ENCODE measurements at places on chromosomes 1 and 21.

DNA sequence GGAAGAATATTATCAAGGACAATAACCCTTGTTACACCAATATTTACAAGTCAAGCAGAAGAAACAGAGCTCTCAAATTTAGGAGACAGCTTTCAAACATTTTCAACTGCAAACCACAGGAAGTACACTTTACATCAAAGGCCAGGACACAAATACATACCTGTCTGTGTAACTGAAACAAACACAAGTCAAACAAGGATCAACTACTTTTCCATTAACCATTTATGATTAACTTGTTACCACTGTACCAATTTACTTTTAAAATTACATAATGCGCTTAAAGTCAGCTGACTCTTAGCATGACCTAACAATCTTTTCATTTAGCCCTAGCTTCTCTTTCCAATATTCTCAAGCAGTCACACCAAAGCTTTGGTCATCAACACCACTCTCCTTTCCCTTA, 43.5 kb downstream of the TRIM33 start:
- no peak for DNase-seq

- no peak for DNase-seq
These were observed 2.8 kb upstream of the ZBTB7B start for GRCh38 chr1:154999571-155000410.

GRCh38 chr1:5754817-5755551, 237.2 kb downstream of the NPHP4 start:
- DNase-seq = no peak

DNA sequence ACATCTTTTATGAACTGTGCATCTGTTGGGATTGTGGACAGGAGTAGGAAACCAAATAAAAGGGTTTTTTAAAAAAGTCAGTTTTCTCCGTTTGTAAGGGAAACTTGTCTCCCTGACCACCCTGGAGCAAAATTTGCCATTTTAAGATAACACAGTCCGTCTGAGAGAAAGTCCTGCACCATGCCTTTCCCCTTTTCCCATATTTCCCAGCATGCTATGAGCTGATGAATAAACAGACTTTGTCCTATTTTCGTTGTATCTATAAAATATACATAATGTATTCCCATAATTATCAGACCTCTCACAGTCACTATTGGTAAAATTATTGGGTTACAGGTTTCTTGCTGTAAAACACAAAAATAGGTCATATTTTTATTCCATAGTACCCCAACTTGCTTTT, 1.7 kb upstream of the AKT3 start:
- no peak for DNase-seq

DNA sequence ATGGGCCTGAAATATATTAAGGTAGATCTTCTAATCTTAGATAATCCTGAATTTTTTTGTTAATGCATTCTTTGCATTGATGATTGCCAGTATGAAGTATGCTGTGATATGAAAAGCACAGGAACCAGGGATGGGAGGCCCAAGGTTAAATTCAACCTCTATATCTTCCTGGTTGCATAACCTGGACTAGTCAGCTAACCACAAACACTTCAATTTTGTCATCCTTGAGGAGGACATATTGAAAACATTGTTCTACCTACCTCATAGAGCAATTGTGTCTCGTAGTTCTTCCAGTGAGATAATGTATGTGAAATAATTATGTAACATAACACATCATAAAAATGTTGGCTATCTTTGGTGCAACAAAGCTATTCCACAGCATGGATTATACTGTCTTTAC, 25.6 kb downstream of the PDC start:
- peak; percentile 32 for DNase-seq

- peak; percentile 68 for DNase-seq
These were observed 98.3 kb upstream of the SLC2A1 start for GRCh38 chr1:43056981-43057391.

DNA sequence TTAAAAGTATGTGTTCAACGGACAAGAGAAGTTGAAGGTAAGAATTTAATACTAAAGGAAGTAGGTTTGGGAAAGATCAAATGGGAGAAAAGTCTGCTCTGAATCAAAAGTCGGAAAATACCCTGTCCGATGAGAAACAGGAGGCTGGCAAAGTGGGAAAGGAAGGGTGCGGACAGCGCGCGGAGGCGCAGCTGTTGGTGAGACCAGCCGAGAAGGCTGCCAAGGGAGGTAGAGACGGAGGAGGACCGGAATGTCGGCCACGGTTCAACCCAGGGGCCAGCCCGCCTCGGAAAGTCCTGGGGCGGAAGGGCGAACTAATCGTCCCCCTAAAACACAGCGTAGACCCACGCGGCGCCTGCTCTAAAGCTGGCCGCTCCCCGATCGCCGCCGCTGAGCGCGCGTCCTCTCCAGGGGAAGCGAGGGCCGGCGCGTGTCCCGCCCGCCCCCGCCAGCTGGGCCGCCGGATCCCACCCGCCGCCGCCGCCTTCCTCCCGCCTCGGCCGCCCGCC, 639 bp upstream of the SPATA1 start:
- peak; percentile 60 for DNase-seq

DNA sequence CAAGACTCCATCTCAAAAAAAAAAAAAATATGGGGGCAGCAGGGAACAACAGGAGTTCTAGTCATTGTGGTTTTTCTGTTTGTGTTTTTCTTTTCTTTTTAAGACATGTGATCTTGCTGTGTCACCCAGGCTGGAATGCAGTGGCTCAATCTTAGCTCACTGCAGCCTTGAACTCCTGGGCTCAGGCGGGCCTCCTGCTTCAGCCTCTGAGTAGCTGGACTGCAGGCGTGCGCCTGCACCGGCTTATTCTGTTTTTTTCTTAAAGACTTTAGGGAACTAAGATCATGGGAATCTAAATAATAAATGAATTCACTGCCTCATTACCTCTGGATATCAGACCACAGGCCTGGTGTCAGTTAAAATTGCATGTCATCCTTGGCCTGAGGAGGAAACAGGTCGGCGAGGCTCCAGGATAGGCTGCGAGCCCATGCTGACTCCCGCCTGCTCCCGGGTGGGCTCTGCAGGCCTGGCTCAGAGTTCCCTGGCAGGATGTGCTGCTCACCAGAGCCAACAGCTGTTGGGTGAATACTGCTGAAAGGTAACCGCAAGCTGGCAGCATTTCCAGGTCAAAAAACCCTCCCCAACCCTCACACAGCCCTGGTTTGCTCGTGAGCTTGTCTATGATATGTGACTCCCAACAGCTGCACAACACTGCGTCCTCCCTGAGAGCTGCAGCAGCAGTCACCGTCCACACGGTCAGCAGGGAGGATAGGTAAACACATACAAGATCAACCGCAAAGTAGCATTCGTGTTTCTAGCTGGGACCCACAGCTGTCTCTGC, 58.1 kb downstream of the SCCPDH start:
- DNase-seq = peak; percentile 72

GRCh38 chr21:36509973-36510664, 30.2 kb upstream of the CLDN14 start:
- peak; percentile 54 for DNase-seq

GRCh38 chr1:239260842-239261241, 125.5 kb upstream of the CHRM3 start:
- DNase-seq = no peak

GRCh38 chr1:64090436-64090835, 113.0 kb upstream of the UBE2U start:
- no peak for DNase-seq

DNA sequence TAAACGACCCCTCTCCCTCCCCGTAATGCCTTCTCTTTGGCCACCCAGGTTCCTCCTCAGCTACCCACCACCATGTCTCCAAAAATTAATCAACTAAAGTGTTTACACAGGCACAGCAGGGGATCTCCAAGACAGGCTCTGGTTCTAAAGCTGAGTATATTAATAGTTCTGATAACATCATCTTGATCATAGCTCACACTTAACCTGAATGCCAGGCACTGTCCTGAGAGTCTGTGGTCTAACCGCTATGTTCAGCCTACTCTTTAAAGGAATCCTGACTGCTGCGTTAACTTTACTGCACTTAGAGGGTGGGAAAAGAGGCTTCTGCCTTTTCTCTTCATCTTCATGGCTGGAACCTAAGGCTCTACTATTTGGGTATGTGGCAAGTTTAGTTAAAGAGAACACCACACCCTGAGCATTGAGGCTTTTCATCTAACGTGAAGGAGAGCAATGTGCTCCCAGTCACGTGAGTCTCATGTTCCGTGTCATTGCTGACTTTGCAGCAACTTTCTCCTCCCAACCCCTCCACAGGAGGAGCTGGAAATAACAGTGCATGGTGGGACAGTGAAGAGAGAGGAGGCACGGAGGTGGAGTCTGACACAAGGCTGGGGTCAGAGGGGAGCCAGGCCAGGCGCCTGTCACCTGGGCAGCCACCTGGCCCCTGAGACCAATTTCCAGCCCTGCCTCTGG, 86.4 kb downstream of the FAM78B start:
- no peak for DNase-seq

DNA sequence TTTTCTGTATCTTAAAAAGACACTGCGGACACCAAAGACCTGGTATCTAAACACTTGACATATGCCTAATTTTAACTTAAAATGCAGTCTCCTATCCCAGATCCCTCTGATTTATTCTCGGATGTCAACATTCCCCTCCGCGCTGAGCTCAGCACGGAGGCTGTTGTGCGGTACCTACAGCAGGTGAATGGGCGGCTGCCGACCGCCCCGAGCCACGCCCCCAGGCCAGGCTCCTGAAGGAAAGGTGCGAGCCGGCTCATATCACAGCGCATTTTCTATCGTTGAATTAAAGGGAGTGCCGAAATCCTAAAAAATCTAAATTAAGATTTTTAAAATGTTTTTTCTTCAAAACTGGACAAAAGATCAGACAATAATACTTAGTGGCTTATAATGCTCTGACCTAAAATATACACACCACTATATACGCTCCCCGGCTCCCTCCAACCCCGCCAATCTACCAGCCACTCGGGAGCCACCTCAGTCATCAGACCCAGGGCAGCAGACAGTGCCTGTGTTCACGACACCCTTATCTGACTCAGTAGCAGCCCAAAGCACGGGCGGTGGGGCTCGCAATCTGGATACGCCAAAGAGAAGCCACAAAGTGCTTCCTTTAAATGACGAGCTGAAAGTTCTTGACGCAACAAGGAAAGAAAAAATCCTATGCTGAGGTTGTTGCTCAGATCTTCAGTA, 4.1 kb downstream of the WRAP73 start:
- DNase-seq = no peak

- DNase-seq = no peak
These were observed 92.6 kb upstream of the ACTRT2 start for GRCh38 chr1:2928366-2929325.

GRCh38 chr1:209645574-209646452, 6.4 kb downstream of the LAMB3 start:
- DNase-seq = peak; percentile 47

- DNase-seq = no peak
These were observed 344.2 kb downstream of the RGS7 start for GRCh38 chr1:241012708-241013340.

DNA sequence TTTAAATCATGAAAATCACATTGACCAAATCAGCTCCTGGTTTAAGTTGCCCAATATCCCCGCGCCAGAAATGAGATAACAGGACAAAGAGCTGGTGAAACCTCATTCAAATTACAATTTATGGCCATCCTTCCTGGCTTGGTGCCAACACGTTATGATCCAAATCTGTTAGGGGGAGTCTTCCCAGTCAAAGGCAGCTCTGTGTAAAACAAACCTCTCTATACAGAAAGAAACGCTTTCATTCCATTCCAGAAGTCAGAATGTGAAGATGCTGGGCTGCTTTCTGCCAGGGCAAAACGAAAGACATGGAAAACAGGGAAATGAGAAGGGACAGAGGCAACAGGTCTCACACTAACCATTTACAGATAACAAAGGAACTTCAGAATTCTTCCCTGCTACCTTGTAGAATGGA, 53.5 kb upstream of the TIAM1 start:
- DNase-seq = no peak

- DNase-seq = no peak
These were observed 668 bp downstream of the KIF14 start for GRCh38 chr1:200619894-200620272.

DNA sequence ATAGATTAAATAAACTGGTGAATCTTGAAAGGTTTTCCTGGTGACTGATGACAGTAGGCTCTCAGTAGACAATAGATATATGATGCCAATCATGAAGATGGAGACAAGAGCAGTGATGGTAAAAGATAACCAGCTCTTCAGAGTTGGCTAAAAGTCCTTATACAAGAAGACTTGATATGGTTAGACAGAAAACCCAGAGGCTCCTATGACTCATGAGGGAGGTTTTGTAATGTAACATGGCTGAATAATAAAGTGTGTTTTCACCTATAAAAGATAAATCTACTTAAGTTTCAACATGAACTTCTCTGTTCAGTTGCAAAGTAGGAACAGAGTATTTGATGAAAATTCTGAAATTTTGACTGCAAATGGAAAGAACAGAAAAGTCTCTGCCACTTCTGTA, 12.7 kb upstream of the CRNN start:
- DNase-seq = no peak

GRCh38 chr1:166950156-166950555, 25.2 kb downstream of the ILDR2 start:
- DNase-seq = no peak
